ENCODE measurements at places on chromosomes 12 and 14.

DNA sequence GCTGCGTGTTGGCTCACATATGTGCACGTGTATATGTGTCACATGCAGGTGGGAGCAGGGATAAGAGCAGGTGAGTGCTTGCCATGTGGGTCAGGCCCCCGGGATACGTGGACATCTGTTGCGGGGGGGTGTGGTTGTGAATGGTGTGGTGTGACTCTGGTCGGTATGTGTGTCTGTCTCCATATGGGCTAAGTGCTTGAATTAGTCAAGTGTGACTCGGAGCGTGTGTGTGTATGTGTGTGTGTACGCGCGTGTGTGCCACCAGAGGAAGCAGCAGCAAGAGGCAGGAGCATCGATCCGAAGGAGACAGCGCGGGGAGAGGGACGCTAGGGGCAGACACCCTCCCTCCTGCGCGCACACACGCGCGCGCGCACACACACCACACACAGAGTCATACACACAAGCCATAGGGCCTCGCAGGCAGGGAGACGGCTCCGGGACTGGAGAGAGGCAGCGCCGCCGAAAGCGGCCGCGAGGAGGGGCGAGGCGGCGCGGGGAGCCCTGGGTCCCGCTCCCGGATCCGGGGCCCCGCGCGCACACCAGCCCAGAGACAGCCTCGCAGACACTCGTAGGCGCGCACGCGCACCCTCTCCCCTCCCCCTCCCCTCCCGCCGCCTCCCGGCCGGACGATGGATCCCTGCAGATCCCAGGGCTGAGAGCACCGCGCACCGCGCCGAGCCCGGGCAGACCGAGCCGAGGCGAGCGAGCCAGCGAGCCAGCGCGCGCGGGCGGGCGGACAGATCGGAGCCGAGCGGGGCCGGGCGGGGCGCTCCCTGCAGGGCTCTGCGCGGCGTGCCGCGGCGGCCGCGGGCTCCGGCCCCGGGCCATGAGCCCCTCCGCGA is at the start of gene ASIC1:
ASIC1 (plus strand) TSS at position 597 of the 842 bp plus-strand sequence. CDS start 1,171 bp downstream, outside the sequence.
- DNase-seq = peak; percentile 20

- no peak for DNase-seq
Measured at GRCh38 chr12:119931402-119931801, 54.3 kb upstream of the CIT start.

DNA sequence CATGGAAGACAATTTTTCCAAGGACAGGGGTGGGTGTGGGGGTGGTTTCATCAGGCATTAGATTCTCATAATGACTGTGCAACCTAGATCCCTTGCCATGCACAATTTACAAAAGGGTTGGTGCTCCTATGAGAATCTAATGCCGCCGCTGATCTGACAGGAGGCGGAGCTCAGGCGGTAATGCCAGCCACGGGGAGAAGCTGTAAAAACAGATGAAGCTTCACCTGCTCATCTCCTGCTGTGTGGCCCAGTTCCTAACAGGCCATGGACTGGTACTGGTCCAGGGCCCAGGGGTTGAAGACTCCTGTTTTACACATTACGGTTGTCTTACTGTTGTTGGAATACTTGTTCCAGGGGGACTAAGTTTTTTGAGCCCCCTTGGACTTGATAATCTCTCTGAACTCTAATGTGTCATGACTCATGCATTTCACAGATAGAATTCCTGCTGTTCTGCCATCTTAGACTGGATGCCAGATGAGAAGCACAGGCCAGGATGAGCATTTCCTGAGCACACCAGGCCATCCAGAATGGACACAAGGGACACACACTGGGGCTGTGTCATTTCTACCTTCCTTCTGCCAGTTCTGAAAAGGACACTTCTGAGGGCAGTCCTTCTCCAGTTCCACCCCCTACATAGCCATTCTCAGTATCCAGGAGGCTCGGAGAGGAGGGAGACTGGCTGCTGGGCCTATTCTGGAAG is 5.8 kb downstream of the PLEKHD1 start:
- DNase-seq = no peak

DNA sequence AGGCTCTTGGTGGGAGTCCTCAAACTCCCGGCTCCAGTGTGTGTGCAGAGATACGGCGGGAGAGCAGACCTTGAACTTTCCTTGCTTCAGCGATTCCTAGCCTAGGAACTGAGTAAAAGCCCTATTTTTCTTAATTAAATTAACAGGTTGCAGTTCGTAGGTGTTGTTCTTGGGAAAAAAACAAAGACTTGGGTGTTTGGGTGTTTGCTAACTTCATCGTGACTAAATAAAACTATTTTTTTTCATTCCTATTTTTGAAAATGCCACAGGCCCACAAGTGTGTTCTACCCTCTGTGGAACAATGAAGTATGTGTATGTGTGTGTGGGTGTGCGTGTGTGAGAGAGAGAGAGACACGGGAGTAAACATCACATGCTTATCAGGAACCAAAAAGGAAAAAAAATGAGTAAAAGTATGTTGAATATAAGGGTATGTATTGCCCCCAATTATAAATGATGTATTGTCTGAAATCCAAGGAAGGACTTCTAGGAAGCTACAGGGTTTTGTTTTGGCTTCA is 651 bp downstream of the TMEM117 start:
- DNase-seq = no peak

- DNase-seq = peak; percentile 26
Measured at GRCh38 chr12:111444314-111444924, 38.7 kb downstream of the SH2B3 start.

GRCh38 chr12:84842406-84843013 is 70.1 kb downstream of the SLC6A15 start:
- no peak for DNase-seq

- no peak for DNase-seq
Measured at GRCh38 chr12:109450980-109451379, 26.1 kb downstream of the KCTD10 start.

- DNase-seq = no peak
Measured at GRCh38 chr14:99075061-99075460, 196.9 kb downstream of the BCL11B start.

GRCh38 chr14:91364524-91365270 is 52.9 kb downstream of the CCDC88C start:
- DNase-seq = no peak
